HTR-8/SVneo (cell line): ENCODE measurements at places on chromosomes 2 and 18.

DNA sequence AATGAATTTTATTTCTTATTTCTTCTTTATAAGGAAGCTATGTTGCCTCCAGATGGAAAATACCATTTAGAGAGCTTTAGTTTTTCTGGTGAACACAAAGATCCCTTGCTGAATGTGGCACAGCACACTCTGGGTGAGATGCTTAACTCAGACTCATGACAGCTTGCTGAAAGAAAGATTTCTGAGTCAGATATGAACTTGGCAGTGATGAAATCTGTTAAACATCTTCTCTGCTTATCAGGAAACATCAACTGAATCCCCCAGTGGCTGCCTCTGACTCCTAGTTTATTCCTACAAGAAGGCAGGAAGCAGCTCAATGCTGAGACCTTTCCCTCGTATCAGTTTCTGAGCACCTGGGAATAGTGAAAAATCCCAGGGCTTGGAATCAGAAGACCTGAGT, 162.8 kb downstream of the OSR1 start:
- DNase-seq, result no peak

DNA sequence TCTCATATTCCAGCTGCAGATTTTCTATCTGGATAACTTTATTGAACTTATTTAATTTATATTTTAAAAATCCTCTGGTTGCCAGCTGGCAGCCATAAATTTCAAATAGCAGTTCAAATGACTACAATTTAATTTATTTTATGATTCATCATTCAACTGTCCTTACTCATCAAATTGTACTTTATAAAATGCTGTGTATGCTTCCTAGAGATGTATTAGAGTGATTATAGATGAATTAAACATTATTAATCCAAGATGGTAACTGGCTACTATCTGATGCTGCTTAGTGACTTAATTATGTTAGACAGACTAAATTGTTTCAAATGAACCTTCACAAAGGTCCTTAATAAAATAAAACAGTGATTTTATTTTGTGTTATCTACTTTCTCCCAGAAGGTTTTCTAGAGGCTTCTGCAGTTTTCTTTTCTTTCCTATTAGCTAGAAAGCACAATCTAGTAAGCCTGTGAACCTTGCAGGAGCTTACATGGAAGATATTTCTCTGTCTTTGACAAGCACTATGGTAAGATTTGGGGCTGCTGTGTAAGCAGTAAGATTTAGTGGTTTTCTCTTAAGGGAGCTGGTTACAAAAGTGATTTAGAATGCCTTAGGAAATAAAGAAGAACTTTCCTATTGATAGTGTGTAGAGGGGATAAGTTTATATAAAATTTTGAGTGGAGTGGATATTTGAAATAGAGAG, 322.3 kb downstream of the FSIP2 start:
- DNase-seq, result no peak

DNA sequence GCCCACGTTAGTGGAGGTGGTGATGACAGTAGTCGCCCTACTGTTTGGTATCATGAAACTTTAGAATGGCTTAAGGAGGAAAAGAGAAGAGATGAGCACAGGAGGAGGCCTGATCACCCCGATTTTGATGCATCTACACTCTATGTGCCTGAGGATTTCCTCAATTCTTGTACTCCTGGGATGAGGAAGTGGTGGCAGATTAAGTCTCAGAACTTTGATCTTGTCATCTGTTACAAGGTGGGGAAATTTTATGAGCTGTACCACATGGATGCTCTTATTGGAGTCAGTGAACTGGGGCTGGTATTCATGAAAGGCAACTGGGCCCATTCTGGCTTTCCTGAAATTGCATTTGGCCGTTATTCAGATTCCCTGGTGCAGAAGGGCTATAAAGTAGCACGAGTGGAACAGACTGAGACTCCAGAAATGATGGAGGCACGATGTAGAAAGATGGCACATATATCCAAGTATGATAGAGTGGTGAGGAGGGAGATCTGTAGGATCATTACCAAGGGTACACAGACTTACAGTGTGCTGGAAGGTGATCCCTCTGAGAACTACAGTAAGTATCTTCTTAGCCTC, 16.2 kb downstream of the MSH6 start:
- DNase-seq, result no peak

GRCh38 chr2:41111836-41112627, 660.1 kb upstream of the SLC8A1 start:
- no peak for DNase-seq

DNA sequence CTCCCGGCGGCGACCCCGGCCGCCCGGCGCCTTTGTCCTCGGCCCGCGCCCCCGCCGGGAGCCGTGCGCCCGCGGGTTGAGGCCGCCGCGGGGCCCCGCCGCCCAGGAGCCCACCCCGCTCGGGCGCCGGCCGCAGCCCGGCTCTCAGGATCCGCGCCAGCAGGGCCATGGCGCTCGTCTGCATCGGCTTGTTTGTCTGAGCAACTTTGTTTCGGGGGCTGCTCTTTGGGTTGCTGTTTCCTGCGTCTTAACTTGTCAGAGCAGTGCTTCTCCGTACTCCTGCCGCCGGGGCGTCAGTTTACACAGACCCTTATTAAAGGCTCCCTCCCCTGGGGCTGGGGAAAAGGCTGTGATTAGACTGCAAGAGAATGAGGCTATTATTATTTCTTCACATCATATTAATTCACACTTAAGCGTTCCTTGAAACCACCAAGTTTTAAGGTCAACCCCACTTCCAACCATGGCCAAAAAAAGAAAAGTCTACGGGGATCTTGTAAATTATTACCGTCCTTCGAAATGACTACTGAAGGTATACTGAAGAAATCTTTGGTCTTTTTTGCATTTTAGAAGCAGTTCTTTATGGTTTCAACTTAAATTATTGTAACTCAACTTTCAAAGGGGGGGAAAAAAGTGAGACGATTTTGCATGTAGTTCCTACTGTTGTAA, at the start of gene CYP27C1:
Gene CYP27C1 (minus strand): TSS at position 198 of the 666 bp plus-strand sequence. CDS start 29 bp downstream, at position 169.
- DNase-seq, result no peak

GRCh38 chr2:231622963-231623362, 30.3 kb downstream of the TEX44 start:
- DNase-seq, result no peak

GRCh38 chr18:53018791-53019190, 678.8 kb downstream of the DCC start:
- no peak for DNase-seq

- DNase-seq, result no peak
Measured at GRCh38 chr18:48994044-48994651, 43.4 kb upstream of the SMAD7 start.

DNA sequence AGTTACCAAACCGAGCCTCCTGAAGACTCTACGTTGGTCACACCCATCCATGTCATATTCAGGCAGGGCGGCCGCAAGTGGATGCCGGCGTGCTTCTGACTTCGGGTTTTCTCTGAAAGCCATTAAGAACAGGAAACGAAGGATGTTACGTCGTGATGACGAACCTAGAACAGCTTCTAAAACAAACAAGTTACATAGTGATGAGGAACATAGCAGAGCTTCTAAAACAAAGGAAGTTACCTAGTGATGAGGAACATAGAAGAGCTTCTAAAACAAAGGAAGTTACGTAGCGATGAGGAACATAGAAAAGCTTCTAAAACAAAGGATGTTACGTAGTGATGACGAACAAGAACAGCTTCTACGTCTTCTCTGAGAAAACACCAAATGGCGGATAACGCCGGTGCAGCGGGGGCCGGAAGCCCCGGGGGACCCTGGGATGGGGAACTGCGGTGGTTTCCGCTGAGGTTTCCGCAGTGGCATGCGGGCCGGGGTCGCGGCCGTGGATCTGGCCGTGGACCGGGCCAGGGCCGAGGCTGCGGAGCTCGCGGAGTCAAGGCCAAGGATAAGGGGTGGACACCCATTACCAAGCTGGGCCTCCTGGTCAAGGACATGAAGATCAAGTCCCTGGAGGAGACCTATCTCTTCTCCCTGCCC, 141.1 kb downstream of the SOCS6 start:
- DNase-seq, result no peak

GRCh38 chr2:162044586-162044985, 29.4 kb downstream of the DPP4 start:
- DNase-seq, result no peak

DNA sequence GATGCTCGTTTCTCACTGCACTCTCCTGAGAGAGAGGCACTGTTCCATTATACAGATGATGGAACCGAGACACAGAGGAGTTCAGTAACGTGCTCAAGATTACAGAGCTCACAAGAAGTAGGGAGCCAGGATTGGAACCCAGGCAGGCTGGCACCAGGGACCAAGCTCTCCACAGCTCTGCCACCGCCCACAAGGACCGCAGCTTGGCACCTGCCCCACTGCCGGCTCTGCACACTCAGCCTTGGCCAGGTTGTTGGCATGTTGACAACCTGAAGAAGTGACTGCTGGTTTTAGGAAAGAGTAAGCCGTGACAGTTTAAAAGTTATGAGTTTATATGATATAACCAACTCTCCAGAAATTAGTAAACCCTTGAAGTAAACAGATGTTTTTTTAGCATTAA, 48.0 kb upstream of the ITM2C start:
- no peak for DNase-seq

- no peak for DNase-seq
Measured at GRCh38 chr2:112253261-112253815, 1.5 kb downstream of the ZC3H8 start.

DNA sequence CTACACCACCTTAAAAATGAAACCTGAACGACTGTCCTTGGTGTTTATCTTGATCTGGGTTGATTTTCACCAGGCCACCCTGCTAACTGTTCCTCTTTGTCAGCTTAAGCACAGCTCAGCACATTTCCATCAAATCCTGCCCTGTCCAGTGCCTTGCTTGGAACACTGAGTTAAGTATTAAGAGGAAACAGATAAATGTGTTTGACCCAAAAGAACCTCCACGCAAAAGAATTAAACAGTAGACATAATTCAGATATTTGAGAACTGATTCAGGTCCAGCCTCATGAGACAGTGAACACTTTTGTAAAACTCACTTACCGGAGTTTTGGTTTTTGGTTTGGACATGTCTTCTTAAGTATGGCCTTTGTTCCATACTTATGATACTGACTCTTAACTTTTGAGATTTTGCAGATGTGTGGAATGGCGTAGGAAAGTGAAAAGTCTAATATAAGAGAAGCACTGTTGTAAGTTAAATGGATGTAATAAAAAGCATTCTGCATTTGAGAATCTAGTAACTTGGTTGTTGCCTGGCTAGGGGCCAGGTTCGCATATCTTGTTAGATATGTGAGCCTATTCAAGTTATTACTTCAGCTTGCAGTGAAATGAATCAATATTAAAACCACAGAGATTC, 88.9 kb upstream of the SERPINE2 start:
- DNase-seq, result no peak

DNA sequence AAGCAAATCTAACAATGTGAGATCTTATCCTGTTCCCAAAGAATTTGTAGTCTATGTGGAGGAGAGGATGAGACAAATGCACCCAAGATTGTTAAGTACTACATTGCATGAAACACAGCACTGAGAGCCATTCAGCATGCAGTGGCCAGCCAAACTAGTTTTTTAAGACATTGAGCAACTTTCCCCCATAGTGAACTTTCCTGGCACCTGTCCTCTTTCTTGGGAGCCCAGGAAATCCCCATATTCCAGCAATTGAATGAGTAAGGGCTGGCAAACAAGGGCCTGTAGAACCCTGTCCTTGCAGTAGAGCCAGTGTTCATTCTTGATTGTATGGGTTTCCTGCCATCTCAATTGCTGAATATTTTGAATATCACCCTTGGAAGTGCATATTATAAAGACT, 58.8 kb upstream of the FIGN start:
- DNase-seq, result no peak

GRCh38 chr18:8812631-8813030, 107.3 kb downstream of the MTCL1 start:
- no peak for DNase-seq

DNA sequence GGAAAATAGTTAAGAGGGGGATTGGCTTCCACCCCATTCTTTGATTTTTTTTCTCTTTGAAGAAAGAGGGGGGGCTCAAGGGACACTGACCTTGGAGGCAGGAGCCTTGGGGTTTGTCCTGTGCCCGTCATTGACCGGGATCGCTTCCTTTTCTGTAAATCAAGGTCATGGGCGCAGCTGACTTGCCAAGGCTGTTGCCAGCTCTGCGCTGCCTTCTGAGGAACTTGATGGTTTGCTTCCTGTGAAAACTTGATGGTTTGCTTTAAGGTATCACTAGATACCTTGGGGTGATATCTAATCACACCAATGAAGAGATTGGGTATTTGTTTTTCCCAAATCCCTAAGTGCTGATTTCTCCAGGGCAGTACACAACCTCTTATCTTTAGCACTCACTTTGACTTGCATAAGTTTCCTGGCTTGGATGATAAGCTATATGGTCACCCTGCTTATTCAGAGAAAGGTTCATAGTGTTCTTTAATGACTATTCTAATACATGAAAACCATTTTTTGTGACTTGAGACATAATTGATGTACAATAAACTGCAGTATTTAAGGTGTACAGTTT, 56.0 kb downstream of the DGKD start:
- DNase-seq, result no peak

- DNase-seq, result no peak
Measured at GRCh38 chr2:188677142-188677541, 297.0 kb upstream of the COL3A1 start.

- no peak for DNase-seq
Measured at GRCh38 chr2:127575941-127576432, 40.5 kb downstream of the MYO7B start.

GRCh38 chr2:11446733-11447248, 19.2 kb downstream of the E2F6 start:
- DNase-seq, result peak; percentile 49

- no peak for DNase-seq
Measured at GRCh38 chr18:11807233-11807632, 44.0 kb upstream of the CHMP1B start.

GRCh38 chr2:145690183-145690778, 1170.4 kb upstream of the ZEB2 start:
- DNase-seq, result no peak

GRCh38 chr18:59492756-59493421, 133.8 kb upstream of the LMAN1 start:
- DNase-seq, result no peak

DNA sequence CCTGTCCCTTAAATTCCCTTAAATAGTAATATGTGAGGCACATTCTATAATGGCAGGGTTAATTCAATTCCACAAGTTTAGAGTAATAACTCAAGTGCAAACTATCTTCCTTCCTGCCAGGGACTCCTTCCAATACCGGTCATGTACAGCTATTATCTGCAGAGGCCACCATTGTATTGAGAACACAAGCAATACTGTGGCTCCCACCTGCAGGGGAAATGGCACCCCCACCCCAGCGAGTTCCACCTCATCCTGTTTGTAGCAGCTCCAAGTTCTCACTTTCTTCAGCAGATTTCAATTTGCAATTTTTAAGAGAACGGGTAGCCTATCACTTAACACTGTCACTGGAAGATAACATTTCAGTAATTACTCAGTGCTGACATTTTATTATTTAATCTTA, 172.1 kb upstream of the PID1 start:
- no peak for DNase-seq

GRCh38 chr2:240561325-240561971, 1.3 kb downstream of the DUSP28 start:
- DNase-seq, result no peak
